ENCODE measurements at places on chromosomes 11 and 22.

- DNase-seq, result no peak
Measured at GRCh38 chr11:1659506-1659905, 29.9 kb downstream of the KRTAP5-5 start.

- DNase-seq, result peak; percentile 81
Measured at GRCh38 chr11:64859542-64860414, 15.3 kb upstream of the CDC42BPG start.

- no peak for DNase-seq
Measured at GRCh38 chr11:44034639-44035038, 13.1 kb upstream of the ACCSL start.

GRCh38 chr11:125314276-125315078, 149.9 kb downstream of the PKNOX2 start:
- no peak for DNase-seq
